ENCODE measurements at places on chromosomes 5 and 9.

DNA sequence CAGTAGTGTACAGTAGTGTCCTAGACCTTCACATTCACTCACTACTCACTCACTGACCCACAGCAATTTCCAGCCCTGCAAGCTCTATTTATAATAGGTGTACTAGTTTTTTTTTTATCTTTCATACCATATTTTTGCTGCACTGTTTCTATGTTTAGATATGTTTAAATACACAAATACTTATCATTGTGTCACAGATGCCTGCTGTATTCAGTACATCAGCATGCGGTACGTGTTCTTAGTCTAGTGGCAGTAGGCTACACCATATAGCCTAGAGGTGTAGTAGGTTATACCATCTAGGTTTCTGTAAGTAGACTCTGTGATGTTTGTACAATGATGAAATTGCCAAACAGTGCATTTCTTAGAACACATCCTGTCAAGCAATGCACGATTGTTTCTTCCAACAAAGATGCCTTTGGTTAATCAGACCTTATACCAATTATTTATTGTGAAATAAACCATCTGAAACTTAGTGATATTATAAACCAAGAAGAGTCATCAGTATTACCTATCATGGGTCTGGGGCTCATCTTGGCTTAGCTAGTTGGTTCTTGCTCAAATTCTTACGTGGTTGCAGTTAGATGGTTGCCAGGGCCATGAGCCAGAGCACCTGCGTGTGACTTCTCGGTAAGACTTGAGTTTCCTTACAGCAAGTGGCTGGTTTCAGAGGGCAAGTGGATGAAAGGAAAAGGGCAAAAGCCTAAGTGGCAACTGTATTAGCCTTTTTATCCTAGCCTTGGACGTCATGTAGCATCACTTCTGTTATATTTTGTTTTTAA is 41.1 kb downstream of the ERBIN start:
- no peak for DNase-seq

GRCh38 chr5:142671266-142671665 is 14.6 kb downstream of the FGF1 start:
- no peak for DNase-seq

- DNase-seq, result no peak
Measured at GRCh38 chr5:172554562-172554961, 86.5 kb upstream of the NEURL1B start.

DNA sequence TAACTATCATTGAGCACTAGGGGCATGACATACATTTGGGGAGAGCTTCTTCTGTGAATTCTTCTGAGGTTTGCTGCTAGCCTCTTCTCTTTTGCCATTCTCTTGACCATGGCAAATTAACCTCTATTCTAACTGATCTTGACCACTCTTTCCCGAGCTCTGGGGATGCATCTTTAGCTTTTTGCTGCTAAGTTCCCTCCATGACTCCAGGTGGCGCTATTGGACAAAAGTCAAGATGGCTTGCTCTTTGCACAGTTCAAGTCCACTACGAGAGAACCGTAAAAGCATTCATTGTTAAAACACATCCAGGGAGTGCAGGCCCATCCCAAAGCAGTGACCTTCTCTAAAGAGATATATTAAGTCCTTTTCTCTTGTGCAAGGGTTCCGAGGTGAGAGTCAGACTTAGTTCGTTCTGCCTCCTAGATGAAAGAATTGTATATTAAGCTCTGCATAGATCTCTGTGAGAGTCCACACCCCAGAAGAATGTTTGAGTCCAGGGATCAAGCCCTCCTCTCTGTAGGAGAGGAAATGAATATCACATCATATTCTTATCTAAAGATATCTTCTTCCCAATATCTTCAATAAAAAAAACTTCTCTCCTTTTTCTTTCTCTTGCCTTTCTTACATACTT is 1152.9 kb upstream of the CDH6 start:
- DNase-seq, result no peak

DNA sequence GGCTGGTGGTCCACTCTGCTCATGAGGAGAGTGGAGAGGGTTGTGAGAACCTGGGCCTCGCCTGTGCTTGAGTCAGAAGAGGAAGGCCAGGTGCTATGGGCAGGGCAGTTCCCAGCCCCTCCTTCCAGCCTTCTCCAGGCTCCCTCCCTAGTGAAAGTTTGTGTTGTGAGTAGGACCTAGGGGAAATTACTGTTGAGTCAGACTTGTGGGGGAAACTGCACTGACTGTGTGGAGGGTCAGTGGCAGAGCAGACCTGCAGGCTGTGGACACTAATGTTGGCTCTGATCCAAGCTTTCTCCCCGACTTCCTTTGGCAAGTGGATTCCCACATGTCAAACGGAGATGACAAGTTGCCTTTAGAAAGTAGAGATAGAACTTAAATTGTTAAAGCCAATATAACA is 102.6 kb downstream of the ARHGAP26 start:
- no peak for DNase-seq

DNA sequence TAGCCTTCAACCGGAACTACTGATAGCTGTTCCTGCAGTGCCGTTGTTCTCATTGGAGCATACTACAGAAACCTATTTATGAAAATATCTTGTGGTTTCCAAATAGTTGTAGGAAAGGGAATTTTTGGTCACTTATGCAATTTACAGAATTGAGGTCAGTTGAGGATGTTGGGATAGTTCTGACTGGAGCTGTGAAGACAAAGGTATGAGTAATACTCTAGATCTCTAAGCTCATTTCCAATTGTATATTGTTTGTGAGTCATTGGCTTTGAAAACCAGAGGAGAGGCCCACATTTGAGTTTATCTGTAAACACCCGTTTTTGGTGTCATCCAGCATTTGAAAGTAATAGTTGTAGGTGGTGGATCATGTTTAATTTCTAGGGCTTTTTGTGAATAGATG is 561.3 kb upstream of the WWC1 start:
- no peak for DNase-seq

DNA sequence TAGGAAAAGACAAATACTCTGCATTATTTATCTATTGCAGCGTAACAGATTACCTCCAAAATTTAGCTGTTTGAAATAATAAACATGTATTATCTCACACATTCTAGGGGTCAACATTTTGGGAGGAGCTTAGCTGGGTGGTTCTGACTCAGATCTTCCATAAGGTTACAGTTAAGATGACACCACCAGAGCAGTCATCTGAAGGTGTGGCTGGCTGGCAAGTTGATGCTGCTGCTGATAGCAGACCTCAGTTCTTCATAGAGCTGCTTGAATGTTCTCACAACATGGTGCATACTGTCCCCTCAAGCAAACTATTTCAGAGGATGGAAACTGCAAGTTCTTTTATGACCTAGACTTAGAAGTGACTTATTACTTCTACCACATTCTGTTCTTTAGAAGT is 146.3 kb upstream of the FSTL4 start:
- DNase-seq, result no peak

- DNase-seq, result no peak
Measured at GRCh38 chr5:14286007-14286406, 142.9 kb downstream of the TRIO start.

DNA sequence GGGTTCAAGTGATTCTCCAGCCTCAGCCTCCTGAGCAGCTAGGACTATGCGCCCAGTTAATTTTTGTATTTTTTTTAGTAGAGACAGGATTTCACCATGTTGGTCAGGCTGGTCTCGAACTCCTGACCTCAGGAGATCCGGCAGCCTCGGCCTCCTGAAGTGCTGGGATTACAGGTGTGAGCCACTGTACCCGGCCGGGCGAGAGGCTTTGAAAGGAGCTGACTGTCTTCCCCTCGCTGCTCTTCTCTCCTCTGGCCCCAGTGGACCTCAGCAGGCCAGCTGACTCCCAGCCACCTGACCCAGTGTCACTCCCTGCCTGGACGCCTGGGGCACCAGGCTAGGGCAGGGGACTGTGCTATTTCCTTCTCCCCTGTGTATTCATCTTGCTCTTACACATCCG is 89.5 kb upstream of the ANKRD55 start:
- no peak for DNase-seq

DNA sequence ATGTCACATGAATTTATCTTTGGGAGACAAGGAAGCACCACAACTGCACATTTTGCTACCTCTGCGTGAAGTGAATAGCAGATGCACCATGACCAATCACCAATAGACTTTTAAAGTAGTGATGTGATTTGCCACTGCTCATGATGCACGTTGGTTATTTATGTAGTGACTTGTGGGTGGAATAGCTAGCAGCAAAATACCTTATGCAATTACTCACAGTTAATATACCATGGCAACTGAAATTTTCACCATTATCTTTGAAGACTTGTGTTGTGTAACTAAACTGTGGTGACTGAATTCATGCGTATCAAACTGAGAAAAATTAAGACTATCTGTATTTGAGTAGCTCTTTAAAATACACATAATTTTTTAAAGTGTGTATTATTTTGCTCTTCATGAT is 46.2 kb upstream of the TUSC1 start:
- DNase-seq, result no peak

- no peak for DNase-seq
Measured at GRCh38 chr9:4042231-4042630, 257.6 kb downstream of the GLIS3 start.

GRCh38 chr5:109610581-109610980 is 79.1 kb upstream of the MAN2A1 start:
- DNase-seq, result no peak
